Right forelimb (tissue), 1 donor: ENCODE measurements at places on chromosomes 2 and 18.
A peak's percentile ranks its signal among the peaks of the same experiment; 100 is the strongest.

- no peak for DNase-seq
These were observed 59.7 kb upstream of the PDK1 start for GRCh38 chr2:172496160-172496608.

DNA sequence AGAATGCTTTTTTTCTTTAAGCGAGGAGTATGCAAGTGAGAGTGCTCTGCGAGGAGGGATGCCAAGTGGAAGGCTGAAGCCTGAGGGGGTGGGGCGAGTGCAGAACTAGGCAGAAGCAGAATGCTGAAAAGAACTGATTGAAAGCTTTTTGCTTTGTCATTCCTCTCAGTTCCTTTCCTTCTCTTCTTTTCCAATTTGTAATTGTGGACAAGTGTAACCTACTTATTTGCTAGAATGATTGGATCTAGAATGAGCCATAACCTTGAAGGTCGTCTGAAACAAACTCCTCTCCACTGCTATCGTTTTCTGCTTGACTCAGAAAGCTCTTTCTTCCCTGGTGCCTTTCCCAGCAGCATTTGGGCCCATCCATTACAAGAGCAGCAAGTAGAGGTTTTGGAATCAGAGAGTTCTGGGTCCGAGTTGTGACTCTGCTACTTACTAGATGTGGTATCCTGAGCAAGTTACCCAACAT, 115.3 kb downstream of the METTL8 start:
- DNase-seq, result peak; percentile 63

- DNase-seq, result no peak
These were observed 2.4 kb upstream of the DTNA start for GRCh38 chr18:34707670-34708069.

DNA sequence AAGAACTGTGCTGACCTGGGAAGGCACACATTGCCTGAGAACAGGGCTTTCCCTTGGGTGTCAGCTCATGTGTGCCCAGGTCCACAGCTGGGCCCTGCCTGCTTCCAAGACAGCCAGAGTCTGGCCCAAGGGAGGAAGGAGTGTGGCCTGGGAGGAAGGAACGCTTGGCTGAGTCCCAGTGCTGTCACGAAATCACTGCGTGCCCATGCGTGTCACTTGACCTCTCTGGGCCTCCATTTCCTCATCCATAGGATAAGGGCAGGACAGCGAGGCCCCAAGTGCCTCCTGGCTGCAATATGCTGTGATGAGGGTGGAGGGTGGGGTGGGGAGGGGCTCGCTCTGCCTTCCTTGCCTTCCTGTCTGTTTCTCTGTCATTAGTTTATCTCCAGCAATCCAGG, 642 bp upstream of the KCNK3 start:
- no peak for DNase-seq

GRCh38 chr18:60563082-60563481, 190.5 kb upstream of the MC4R start:
- DNase-seq, result no peak

DNA sequence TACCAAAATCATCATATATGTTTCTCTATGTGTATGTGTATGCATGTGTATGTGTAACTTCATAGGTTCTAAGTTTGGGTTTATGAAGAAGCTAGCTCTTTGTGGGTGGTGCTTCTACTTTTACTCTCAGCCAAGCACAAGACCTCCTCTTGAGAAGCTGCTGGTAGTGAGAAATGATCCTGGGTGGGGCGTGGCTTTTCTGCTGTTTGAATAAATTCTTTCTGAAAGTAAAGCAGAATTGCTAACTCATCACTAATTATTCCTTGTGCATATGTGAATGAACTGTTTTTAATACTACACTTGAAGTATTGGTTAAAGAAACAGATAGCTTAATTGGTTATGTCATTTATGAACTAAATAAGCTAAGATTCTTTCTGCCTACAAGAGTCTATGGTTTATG, 7.6 kb upstream of the GAREM1 start:
- no peak for DNase-seq

- no peak for DNase-seq
These were observed 88.7 kb downstream of the MYO1B start for GRCh38 chr2:191333911-191334357.

- DNase-seq, result no peak
These were observed 5.1 kb upstream of the ODC1 start for GRCh38 chr2:10452956-10453904.

DNA sequence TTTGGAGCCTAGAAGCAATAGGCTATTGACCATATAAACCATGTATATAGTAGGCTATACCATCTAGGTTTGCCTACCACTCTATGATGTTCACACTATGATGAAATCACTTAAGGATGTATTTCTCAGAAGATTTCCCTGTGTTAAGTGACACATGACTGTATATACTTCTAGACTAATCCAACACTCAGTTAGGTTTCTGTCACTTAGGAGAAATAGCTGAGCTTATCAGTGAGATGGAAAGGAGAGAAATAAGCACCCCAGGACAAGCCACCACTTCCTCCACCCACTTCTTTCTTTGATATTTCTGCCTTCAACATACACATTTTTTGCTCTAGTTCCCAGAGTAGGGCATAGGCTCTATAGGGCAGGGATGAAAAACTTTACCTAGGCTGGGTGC, 7.8 kb downstream of the PECR start:
- no peak for DNase-seq

DNA sequence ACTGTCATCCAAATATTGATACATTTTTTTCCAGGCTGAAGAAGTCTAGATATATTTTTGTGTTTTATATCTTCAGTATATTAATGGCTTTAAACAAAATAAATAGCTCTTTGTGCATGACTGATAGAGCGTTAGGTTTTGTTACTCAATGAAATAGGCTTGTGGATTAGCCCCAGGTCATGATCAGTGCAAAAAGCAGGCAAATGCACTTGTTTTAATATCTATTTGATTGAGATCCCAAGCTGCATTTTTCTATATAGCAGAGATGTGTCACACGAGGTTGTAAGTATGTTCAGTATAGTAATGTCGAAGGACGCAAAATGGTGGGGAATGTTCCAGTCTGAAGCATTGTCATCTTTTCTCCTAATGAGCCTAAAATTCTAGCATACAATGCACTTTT, 198.5 kb downstream of the ZNF407 start:
- DNase-seq, result no peak

DNA sequence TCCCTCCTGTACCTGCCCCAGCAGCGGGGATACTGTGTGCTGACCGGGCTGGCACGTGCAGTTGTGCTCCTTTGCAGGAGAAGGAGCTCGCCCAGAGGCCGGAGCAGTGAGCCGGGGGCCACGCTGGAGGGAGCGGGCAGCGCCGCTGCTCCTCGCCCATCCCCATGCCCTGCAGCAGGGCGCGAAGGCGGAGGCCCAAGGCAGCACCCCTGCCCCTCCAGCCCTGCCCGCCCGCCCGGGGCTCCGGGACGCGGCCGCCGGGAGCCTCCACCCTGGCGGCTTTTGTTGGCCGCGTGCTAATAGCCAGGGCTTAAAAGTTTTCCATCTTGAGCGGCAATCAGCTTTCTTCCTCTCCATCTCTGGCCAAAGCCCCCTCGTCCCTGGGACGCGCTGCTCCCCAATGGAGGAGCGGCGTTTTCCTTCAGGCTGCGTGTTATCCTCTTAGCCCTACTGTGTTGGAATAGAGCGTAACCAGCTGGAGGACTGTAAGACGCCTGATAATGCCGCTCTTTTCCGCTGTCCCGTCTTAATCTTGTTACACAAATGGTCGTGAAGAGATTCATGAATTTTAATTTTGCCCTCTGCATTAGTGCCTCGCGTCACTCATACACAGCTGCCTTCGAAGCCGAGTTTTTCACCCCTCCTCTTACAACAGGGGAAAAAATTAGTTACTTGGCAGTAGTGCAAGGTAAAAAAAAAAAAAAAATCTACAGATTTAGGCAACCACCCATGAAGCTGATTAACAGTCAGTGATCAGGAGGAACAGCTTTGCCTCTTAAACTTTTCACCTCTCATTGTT, 172.9 kb upstream of the SIX3 start:
- no peak for DNase-seq

- peak; percentile 44 for DNase-seq
These were observed 185.1 kb upstream of the HAAO start for GRCh38 chr2:42977270-42978174.

DNA sequence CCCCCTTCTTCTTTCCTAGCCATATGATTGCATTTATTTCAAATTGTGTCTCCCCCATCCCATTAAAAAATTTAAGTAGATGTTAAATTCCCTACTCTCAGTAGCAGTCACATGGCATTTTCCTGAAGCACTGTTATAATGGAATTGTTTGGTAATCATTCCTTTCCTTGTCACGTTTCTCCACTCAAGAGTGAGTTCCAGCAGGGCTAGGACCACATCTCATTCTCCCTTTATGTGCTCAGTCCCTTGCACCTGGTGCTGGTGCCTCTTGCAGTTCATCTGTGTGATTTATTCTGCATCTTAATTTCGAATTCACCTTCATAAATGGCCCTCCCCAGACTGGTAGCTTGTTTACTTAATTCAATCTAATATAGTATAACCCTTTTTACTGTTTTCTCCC, 70.3 kb upstream of the NOSTRIN start:
- DNase-seq, result no peak

GRCh38 chr2:133314795-133315194, 253.5 kb downstream of the NCKAP5 start:
- DNase-seq, result no peak

DNA sequence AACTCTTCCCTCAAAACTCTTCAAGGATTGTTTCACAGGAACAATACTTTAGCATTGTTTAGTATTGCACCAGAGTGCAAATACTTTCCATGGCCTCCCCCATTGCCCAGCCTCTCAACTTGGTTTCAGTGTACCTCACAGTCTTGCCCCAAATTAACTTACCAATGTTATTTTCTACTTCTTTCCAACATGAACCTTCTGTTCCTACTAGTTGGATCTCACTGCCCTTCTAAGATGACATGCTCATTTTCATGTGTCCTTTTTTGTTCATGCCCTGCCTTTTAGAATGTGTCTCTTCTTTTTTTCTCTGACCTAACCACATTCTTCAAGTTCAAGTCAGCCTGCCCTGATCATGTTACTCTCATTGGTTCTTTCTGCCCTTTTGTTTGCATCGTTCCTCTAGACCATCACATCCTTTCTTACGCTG, 4.1 kb downstream of the SPATS2L start:
- no peak for DNase-seq

DNA sequence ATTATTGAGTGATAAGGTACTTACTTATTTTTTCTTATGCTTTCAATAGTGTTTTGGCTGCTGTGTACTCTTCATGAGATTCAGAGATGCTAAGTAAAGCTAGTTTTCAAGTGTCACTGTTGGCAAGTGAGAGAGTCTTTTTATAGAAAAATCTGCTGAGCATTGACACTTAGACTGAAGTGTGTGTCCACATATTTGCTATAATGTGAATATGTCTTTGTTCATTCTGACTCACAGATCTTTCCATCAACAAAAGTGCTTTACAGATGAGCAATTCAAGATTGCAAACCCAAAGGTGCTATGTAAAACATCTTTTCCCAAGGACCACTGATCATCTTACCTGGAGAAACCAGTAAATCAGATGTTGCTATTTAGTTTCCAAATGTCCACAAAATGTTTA, 410.6 kb upstream of the FIGN start:
- DNase-seq, result no peak

DNA sequence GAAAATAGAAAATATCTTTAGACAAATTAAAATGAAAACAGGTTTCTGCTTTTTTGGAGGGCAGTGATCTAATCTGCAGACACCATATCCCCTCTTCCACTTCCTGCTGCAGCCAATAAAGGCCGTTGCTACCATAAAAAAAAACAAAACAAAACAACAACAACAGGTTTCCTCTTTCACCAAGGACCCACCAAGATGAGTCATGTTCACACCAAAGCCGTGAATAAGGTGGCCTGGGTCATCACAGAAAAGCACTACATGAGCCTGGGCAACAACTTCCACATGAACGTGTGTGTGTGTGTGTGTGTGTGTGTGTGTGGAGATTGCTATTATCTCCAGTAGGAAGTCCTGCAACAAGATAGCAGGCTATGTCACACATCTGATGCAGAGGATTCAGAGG, 24.8 kb upstream of the TFCP2L1 start:
- no peak for DNase-seq

DNA sequence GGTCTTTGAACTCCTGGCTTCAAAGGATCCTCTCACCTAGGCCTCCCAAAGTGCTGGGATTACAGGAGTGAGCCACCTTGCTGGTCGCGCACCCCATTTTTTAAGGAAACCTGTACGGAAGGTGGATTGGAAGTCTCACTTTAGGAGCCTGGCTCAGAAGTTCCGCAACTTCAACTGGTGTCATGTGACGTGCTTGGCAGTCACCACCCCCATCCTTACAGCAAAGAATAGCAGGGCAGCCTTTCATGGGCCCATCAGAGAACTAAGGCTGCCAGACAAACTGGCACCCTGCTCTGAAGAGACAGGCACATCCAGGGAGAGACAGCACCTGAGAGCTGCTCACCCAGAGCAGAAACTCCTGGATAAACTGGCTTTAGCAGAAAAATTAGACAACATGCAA, 3.3 kb upstream of the SLC66A2 start:
- peak; percentile 20 for DNase-seq

- DNase-seq, result no peak
These were observed 138.0 kb upstream of the KLHL14 start for GRCh38 chr18:32910694-32911296.

DNA sequence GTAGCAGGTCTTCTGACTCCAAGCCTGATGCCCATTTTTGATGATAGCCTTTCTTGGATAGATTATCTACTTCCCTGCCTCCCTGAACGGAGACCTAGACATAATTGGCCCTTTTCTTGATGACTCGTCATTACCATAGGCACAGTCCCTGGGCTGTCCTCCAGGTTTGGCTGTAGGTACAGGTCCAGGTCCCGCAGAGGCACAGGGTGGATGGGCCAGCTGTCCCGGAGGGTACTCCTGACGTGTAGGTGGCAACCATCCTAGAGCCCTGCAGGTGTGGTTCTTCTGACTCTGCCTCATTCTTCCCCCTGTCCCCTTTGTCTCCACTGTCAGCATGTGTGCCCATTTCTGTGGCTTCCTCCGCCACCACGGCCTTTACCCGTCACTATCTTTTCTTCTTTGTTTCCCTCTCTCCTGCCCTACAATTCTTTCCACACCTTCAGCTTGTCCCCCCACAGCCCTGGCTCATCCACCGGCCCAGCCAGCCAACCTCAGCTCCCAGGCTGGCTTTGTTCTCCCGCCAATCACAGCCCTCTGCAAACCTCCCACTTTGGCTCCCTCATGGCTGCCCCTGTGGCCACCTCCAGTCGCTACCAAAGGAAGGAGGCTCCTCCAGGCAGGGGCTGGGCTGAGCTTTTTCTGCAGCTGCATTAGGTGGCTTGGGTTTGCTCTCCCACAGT, 102.8 kb downstream of the SMAD7 start:
- DNase-seq, result no peak

GRCh38 chr2:20236496-20236895, 11.6 kb upstream of the SDC1 start:
- DNase-seq, result no peak

DNA sequence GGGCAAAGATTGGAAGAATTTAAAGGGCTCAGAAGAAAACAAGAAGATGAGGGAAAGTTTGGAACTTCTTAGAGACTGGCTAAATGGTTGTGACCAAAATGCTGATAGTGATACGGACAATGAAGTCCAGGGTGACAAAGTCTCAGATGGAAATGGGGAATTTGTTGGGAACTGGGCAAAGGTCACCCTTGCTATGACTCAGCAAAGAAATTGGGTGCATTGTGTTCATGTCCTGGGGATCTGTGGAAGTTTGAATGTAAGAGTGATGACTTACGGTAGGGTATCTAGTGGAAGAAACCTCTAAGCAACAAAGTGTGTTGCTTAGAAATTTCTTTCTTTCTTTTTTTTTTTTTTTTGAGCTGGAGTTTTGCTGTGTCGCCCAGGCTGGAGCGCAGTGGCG, 6.0 kb upstream of the IL1A start:
- DNase-seq, result no peak
